ENCODE measurements at places on chromosomes 11 and 22.
A peak's percentile ranks its signal among the peaks of the same experiment; 100 is the strongest.

DNA sequence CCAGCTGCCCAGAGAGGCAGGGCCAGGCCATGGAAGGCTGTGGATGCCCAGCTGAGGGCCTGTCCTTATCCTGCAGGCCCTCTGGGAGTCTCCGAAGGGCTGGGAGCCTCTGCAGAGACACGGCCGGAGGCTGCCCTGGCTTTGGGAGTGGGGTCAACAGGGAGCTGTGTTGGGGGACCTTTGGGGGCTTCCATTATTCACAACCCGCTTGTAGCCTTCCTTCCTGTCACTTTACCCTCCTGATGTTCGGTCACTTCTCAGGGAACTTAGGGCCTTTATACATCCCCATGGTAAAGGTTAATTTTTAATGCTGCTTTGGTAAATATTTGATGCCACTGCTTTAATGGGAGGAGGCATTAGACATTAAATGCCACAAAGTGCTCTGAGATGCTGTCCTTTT is 44.9 kb downstream of the SHISAL1 start:
- DNase-seq = no peak

DNA sequence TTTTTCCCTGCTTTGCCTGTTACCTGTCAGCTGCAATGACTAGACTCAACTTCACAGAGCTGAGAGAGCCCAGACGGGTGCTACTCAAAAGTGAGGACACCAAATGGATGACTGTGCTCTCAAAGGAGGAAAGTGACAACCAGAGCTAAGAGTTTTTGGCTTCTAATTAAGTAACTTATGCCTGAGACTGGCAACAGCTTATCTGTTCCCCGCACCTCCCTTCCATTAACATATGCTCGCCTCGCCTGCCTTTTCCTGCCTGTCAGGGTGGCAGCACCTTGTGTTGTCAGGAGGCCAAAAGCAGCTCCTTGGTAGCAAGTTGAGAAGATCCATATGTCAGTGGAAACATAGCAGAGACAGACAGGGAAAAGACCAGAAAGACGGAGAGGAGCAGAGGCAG is 573.9 kb upstream of the KIRREL3 start:
- no peak for DNase-seq

- no peak for DNase-seq
Measured at GRCh38 chr11:65404638-65405339, 17.8 kb upstream of the NEAT1 start.

- no peak for DNase-seq
Measured at GRCh38 chr22:48495751-48496080, 1332.0 kb downstream of the BRD1 start.

- no peak for DNase-seq
Measured at GRCh38 chr11:134154441-134154840, 69.3 kb downstream of the NCAPD3 start.

DNA sequence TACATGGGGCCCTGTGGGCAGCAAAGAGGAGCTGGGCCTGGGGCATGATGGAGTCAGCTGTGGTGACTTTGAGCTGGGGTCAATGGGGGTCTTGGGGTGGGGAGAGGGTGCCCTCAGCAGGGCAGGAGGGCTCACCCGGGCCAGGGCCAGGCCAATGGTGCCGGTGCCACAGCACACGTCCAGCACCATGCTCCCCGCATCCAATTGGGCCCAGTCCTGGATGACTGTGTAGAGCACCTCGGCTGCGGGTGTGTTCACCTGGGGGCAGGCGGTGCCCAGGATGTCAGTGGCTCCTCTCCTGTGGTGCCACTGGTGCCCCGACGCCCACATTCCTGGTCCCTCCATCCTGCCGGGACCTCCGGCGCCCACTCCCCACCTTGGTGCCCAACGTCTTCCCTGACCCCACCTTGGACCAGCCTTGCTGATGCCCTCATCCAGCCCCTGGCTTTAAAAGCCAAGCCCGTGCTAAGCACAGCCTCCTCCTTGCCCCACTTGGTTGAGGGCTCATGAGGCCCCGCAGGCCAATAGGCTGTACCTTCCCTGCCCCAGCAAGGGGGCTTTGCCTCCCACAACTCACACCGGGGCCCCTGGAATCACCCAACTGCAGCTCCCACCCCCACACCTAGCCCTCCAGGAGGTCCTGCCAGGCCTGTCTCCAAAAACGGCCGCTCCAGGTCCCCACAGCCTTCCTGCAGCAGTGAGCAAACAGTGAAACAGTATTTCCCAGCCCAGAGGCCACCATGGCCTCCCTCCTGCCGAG is 2.2 kb upstream of the RANBP1 start:
- no peak for DNase-seq

DNA sequence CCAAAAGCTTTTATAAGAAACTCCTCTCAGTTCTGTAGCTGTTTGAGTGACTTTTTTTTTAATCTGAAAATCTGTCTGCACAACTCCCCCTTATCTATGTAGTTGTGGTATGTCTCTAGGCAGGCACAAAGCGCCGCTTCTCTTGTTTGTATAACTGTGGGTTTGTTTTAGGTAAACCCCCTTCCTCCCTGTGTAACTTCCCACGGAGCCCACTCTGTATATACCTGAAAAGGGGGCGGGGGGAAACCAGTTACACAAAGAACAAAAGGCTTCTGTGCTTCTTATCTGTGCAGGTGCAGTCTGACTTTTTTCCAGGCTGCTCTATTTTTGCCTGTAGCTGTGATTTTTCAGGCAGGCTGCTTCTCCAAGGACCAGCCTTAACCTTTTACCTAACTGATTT is 13.2 kb downstream of the OR10AG1 start:
- DNase-seq = no peak

- no peak for DNase-seq
Measured at GRCh38 chr11:75689863-75690609, 21.2 kb upstream of the MAP6 start.

- no peak for DNase-seq
Measured at GRCh38 chr22:44445307-44445680, 52.7 kb downstream of the RTL6 start.

DNA sequence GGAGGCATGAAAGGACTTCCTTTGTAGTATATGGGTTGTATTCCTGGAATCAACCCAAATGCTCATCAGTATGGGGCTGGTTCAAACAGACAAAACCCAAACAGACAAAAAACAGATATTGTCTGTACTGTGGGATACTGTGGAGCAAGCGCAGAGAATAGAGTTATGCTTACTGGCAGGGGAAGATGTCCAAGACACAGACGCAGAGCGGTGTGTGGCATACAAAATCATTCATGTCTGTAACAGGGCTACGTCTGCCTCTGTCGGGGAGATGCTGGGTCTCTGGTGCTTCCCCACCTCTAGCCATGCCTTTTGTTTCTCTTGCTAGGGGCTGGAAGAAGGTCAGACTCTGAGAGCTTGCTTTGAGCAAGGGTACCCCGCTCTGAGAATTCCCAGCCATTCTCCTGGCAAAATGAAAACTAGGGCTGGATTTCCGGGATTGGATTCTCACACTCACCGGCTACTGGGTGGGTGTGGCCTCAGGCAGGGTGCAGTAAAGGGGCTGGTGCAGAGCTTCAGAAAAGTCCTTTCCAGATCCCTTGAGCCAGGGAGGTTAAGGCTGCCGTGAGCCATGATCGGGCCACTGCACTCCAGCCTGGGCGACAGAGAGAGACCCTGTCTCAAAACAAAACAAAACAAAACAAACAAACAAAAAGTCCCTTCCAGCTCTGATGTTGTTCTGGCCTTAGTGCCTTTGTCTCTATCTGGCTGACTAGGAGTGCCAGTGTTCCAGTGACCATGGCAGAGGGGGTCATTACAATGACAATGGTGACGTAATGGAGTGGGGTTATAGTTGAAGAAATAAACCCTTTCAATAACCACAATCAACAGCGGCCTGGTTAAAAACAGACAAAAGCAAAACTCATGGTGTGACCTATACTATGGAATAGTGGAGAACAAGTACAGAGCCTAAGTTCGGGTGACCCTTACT is 2.9 kb upstream of the ABCC8 start:
- DNase-seq = peak; percentile 67

DNA sequence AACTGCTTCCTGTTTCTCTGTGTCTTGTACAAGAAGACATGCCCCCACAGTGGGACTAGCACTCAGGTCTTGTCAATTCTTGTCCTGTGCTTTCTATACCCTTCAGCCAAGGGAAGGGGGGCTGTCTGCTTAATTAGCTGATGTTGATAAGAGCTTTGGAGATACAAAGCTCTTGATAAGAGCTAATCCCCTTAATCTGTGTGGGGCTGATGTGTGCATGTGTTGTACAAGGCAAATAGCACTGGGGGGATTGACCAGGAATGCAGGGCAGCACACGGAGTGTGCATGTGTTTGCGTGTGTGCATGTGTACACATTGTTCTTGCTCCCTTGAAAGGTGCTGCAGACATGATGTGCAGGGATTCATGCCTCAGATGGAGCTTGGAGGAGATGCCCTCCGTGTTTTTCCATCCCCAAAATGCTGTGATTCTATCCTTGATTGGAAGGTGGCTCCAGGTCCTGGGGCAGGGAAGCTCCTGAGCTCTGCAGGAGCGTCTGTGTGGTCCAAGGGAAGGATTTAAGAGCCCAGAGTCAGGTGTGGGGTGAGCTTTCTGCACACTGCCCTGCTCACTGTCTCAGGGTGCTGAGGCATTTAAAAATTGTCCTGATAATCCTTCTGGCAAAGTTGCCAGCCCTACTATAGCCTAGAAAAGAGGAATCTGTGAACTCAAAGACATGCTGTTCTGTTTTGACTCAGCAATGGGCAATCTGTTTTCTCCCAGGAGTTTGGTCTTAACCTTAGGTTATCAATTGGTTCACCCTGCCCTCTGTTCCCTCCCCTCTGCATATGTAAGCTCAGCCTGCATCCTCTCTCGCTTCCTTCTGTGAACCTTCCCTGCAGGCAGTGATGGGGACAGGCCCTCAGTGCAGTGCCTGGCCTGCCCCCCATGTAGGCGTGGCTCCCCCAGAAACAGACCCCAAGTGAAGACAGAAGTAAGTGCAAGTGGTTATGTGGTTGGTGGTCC is 102.0 kb downstream of the GRIK4 start:
- DNase-seq = no peak

GRCh38 chr11:2581931-2582350 is 117.9 kb downstream of the KCNQ1OT1 start:
- no peak for DNase-seq

All from umbilical cord (tissue), 2 donors.